GM10248 (cell line): ENCODE measurements at places on chromosomes 5 and 9.

GRCh38 chr5:119397518-119398380, 41.9 kb downstream of the TNFAIP8 start:
- no peak for DNase-seq

DNA sequence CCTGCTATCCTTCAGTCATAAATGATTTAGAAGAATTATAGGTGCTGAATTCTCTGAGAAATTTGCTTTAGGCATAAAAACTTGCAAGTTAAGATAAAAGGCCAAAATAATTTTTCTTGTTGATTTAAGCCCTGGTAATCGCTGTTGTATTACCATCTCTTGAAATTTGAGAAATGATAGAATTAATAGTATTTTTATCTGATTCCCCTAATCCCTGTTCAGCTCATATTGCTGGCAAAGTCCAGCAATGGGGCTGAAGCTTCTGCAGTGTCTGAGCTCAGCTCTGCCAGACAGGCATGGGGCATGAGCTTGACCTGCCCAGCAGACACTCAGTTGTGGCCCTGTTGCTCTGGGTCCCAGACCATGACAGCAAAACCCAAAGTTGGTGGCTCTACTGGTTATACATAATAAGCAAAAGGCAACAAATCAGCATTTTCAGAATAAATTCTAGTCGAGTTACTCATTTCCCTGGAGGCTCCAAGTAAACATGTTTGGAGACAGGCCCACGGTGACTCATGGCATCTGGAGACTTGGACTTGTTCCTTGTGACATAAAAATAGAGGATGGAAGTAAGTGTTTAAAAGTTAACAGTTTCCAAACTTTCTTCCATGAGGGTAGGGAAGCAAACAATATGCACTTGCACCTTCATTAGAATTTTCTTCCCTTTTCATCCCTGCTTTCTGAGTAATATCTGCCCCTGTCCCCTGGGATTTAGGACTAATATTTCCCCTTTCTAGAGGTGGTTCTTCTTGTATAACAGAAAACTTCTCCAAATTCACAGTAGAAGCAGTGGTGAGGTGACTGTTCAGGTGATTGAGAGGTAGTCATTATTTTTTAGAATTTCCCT, 60.2 kb upstream of the SLC2A8 start:
- no peak for DNase-seq

- no peak for DNase-seq
These were observed 13.3 kb downstream of the CORO2A start for GRCh38 chr9:98178874-98179850.

- DNase-seq, result no peak
These were observed 131.9 kb downstream of the DCP2 start for GRCh38 chr5:113108485-113108884.

- DNase-seq, result no peak
These were observed 78.9 kb downstream of the APBA1 start for GRCh38 chr9:69593301-69593700.

DNA sequence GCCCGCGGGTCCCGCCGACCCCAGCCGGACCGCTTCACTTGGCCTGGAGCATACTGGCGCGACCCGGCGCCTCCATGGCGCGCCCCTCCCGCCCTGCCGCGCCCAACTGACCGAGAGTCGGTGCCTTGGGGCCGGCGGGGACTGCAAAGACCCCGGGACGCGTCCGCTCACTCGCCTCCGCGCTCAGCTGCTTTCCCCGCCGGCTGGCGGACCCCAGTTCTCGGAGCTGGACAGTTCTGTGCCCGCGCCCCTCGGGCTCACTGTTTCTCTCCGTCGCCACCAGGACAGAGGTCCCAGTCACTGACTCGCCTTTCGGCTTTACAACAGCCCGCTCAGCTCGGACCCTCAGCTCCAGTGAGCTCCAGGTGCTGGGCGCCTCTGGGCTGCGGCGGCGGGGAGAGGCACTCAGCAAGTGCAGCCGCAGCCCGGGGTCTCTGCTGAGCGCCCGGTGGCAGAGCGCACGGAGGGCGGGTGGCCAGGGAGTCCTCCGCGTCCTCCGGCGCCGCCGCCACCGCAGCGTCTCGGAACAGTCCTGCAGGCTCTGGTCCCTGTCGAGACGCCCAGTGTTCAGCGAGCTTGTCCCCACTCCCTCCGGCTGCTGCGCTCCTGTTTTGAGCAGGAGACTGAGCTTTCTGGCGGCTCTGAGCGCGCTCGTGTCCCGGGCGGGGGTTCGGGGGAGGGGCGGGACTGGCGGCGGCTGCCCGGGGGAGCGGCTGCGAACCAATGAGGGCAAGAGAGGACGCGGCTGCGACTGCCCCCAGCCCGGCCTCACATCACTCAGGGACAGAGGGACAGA, at the start of gene SMIM32:
Gene SMIM32 (minus strand): TSS at position 637 of the 796 bp plus-strand sequence. CDS start 638 bp downstream, outside the sequence.
- peak; percentile 7 for DNase-seq

DNA sequence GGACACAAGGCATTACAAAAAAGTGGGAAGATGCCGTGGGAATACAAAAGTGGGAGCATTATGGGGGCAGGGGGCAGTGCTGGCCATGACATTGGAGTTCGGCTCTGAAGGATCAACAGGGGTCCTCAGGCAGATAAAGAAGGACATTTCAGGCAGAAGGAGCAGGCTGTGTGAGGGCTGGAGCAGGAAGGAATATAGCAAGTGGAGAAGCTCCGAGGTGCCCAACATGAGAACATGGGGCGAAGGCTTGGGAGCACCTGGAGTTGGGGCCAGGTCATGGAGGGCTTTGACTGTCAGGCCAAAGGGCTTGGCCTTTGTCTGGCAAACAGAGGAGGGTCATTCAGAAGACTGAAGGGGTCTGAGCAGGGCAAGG, 2.5 kb downstream of the B4GALT7 start:
- DNase-seq, result no peak

DNA sequence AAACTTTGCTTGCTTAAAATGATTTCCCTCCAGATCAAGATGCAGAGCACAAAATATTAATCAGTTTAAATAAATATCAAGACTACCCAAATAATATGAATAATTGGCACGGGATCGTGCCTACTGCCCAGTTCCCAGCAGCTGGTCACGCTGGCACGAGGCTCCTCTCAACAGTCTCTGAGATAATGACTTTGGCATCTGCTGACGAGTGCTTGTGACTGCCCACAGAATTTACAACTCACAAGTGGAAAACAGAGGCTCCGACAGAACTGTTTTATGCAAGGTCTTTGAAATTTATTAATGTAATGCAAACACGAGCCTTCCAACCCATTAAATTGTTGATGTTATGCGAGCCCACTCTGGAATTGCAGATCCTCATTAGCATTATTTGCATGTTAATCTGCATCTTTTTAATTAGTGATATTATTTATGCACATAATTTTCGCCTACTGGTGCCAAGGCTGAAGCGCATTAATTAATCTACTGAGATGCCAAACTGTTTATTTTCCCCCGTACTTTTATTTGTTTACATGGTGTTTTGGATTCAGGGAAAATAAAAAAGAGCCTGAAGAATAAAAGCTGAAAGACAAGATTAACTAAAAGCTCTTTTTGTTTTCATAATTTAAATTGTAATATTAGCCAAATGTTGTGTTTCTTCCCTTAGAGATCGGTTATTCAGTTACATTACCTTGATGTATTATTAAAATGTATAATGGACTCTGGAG, 369.3 kb upstream of the IRX1 start:
- no peak for DNase-seq

- DNase-seq, result no peak
These were observed 41.9 kb downstream of the SETX start for GRCh38 chr9:132312873-132313272.

DNA sequence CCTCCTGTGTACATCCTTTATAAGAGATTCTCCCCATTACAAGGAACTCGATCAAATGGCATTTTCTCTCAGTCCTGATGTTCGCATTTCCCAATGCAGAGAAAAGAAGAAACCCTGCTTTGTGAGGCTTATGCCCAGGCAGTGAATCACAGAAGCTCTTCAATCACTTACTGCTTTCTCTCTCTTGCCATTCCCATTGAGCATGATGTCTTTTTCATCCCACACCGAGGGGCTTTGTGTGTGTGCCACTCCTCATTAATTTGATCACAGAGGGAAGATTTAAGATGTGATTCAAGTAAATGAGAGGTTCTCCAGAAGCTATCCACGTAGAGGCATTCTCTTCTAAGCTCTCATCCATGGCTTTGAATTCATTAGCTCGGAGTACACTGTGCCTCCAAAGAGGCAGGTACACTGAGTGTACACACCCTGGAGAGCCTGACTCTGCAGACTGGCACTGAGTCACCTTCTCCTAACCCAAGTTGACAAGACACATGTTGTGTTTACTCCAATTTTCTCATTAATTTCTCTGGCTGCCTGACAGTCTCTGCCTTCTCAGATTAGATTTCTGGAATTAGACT, 45.4 kb downstream of the MFAP3 start:
- no peak for DNase-seq

GRCh38 chr9:76023715-76024195, 133.3 kb downstream of the PCSK5 start:
- DNase-seq, result no peak

GRCh38 chr5:168066536-168067208, 224.8 kb upstream of the WWC1 start:
- DNase-seq, result no peak

DNA sequence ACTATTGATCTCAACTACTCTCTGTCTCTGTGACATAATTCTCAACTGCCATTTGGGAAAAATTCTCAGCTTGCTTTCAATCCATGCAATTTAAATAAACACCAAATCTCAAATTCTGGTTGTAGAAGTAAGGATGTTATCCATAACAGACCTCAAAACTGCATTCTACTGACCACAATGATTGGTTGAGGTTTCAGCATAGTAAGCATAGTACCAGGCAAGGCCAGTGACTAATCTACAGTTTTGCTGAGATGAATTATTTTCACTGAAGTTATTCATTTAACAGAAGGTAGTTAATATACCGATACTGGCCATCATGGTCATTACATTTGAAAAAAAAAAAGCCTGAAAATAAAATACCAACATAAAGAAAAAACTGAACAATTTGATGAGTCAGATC, 488.0 kb upstream of the CDH18 start:
- DNase-seq, result no peak

DNA sequence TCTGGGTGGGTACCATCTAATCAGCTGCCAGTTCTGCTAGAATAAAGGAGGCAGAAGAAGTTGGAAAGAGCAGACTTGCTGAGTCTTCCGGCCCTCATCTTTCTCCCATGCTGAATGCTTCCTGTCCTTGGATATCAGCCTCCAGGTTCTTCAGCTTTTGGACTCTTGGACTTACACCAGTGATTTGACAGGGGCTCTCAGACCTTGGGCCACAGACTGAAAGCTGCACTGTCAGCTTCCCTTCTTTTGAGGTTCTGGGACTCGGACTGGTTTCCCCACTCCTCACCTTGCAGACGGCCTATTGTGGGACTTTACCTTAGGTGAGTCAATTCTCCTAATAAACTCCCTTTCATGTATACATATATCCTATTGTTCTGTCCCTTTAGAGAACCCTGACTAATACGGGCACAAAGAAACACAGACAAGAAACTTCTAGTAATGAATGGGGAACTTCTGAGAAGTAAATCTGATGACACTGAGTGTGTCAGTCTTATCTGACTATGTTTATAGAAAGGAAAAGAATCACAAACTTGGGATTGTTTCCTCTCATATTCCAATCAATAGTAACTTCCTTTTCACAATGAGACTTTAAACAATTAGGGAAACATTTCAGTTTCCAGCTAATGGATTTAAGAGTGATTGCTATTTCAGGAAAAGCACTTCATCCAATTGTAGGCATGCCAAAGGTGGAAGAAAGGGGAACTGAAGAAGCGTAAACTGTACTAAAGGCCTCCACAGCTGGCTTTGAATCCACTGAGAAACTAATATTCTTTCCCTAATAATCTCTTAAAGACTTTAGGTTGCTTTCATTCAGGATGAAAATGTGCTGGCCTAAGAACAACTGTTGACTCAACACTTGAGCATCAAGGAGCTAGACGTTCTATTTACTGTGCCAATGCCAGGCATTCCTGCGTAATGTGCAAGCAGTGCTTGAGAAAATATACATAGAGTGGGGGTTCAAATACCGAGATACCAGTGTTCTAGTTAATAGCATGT, 127.9 kb upstream of the PTGER4 start:
- DNase-seq, result no peak

DNA sequence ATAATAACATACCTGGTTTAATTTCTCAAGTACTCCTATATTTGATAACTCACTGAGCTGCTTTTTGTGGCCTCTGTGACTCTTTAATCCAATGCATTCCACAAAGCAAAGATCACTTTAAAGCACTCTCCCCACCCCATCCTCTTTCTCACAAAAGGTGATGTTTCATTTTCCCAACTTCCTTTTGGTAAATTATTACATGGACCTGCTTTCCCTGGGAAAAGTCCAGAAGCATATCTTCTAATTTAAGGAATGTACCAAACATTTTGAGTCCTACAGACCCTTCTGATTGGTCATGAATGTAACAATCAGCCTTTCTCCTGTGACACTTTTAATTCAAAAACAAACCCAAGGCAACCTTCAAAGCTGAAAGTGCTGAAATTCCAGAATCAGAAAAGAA, 71.1 kb downstream of the MLLT3 start:
- DNase-seq, result no peak

DNA sequence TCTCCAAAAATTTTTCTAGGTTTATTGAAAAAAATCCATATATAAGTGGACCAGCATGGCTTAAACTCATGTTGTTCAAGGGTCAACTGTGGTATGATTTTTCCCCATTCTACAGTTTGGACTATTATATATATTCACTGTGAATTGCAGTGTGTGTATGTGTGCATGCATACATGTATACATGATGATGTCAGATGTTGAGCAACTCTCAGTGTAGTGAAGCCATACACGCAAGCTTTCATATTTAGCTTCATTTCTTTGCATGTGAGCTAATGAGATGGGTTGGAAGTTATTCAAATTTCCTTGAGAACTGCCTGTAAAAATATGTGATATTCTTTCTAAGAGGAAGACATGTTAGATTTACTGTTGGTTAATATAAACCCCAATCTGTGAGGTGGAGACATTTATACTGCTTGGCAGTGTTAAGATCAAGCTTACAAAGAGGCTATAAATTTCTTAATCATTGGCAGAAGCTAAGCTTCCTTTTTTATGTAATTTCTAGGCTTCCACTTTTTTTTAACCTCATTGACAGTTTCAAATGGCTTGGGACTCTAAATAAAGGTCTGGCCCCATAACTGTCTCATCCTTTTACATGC, 134.8 kb downstream of the GABRG2 start:
- no peak for DNase-seq

DNA sequence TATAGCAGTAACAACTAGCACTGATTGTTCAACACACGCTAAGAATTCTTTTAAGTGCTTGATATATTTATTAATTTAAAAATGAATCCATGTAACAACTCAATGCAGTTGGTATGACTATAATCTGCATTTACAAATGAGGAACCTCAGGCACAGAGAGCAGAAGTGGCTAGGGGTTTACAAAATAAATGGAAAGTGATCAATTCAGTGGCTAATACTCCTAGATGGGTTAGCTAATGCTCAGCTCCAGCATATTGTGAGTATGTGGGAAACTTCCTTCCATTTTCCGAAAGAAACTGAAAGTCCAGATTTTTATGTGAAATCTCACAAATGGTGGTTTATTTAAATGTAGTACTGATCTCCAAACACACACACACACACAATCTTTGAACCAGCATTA, 128.0 kb downstream of the RFX3 start:
- no peak for DNase-seq
